ENCODE measurements at places on chromosomes 12 and 14.
A peak's percentile ranks its signal among the peaks of the same experiment; 100 is the strongest.

DNA sequence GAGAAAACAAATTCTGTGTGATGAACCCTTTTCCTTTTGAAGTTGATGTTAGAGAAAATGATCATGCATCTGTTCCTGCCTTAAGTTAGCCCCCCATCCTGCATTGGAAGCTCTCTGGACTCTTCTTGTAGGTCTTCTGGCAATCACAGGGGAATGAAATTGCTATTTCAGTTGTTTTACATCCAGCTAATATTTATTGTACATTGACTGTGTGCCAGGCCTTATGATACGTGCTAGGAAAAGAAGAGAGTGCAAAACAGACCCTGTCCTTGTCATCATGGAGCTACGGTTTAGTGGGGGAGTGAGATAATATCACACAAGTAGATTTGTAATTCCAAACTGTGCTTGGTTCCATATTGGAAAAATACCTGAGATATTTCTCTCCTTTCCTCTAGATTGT is 118.6 kb downstream of the TGFB3 start:
- DNase-seq, result no peak

DNA sequence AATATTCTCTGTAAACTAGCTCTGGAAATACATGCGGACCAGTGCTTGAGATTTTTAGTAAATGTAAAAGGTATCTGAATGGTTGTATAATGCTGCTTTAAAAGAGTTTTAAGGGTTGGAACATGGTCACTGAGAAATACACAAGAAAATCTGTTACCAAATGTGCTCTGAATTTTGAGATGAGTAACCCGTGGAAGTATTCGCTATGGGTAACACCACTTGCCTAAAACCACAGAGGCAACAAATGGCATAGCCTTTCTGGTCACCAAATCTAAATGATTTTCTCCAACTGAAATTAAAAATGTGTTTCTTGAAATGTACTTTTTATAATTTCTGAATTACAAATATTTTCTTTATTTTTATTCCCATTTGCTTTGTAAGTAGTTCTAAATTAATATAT is 745.7 kb downstream of the DIO2 start:
- no peak for DNase-seq

DNA sequence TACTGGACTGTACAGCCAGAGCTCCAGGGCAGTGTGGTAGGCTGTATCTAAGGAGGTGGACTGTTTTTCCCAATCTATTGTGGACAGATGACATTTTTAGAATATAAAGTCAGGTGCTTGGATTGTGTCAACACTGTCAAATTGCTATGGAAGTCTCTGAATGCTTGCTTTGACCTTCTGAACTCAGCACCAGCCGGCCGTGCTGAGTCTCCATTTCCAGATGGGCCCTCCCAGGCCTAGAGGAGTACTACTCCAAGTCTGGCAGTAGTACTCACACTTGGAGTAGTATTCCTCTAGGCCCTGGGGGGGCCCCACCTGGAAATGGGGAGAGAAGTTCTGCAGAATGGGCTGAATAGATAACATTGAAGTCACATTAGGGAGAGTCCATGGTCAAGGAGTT is 16.2 kb upstream of the KCNK13 start:
- no peak for DNase-seq

DNA sequence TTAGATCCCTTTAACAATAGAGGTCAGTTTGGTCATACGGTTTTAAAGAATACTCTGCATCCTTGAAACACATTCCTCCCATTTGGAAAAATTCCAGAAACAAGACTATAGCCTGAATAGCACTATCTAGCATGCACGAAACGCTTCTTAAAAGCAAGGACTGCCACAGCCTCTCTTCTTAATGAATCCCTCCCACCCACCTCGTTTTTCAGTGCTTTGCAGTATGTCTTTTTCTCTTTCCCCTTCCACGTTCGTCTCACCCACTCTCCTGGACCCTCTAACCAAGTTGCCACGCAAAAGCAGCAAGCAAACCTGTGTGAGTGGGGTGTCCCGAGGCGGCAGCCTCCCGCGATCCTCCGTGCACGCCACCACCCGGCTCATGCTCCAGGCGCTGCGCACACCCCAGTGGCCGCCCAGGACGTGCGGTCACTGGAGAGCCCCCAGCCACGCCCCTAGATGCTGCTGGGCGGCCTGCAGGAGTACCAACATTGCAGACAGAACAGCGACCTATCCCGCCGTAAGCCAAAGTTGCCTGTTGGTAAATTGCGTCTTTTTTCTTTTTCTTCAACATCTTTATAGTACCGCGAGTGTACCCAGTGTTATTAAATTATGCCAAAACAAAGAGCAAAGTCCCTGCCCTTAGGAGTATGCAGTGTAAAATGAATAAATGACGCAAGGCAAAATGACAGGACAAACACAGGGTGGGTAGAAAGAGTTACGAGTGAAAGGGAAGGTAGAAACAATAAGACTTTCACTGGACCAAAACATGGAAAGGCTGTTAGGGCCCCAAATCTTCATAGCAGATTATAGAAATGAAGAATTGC is at the start of gene SLC38A4:
Gene SLC38A4 (minus strand): TSS at position 407 of the 824 bp plus-strand sequence. CDS start 32,926 bp downstream, outside the sequence.
- peak; percentile 31 for DNase-seq

GRCh38 chr12:89319122-89319521 is 33.2 kb downstream of the DUSP6 start:
- no peak for DNase-seq

Measured in endothelial cell (in vitro differentiated cells).